ENCODE measurements at places on chromosomes 16 and 17. TPM values are rescaled to one million over a fixed set of nuclear protein-coding genes. Genes with fewer than 3 reads are reported as not detected.

Gene TBC1D3B
- 3.4 TPM for total RNA-seq

Gene GPR179
- total RNA-seq, result not detected

Gene NBR1
- 58.9 TPM for total RNA-seq

Gene HOXB13
- total RNA-seq, result 5.4 TPM

Gene KIF19
- total RNA-seq, result 5.6 TPM

Gene EME1
- total RNA-seq, result 2.9 TPM

Gene SKAP1
- 5.6 TPM for total RNA-seq

Gene ABAT
- 3.9 TPM for total RNA-seq

Gene TRPV3
- 3.2 TPM for total RNA-seq

Gene PRR35
- total RNA-seq, result not detected
